Endodermal cell (in vitro differentiated cells): ENCODE measurements at places on chromosomes 4 and X.

DNA sequence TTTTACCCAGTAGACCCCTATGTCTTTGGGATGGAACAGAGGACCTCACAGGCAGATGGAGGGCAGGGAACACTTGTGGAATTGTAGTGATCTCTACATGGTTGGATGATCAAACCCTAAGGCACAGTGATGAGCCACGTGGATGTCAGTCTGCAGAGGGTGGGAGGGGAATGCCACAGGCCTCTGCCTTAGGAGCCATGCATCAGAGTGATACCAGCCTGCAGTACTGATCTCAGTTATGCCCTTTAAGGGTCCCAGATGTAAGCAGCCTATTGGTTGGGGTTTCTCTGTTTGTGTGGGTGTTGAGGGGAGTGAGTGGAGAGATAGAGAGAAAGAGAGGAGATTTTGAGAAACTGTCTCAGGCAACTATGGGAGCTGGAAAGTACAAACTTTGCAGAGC lies 39.9 kb upstream of the XAGE1B start:
- no peak for DNase-seq

- DNase-seq = peak; percentile 52
These were observed 71.8 kb downstream of the SUPT20HL2 start for GRCh38 chrX:24241822-24242648.

DNA sequence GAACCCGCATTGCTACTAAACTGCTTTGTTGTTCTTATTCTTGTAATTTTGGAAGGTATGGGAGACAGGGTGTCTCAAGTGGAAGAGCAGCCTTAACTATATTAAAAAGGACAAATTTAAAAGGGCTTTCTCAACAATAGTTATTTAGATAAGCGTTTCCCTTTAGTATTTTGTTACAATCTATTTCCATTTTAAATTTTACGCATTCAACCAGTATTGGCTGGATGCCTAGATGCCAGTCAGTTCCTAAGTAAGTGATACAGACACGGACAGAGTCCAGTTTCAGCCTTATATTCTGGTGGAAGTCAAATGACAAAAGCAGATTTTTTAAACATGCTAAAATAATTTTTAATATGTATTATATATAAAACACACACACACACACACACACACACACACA lies 28.3 kb downstream of the FAT1 start:
- DNase-seq = no peak

DNA sequence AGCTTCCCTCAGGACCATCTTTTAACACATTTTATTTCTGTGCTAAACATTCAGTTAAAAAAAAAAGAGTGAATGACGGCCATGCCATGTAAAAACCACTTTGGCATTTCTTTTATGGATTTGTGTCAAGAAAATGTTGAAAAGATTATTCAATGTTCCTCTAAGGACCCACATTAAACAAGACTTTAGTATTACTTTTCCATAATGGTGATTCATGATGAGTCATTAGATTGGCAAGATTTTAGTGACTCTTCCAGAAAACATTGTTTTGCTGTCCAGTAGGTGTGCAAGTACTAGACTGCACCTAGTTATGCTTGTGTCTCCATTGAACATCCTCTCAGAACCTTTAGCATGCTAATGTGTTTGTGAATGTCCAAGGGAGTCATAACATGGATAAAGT lies 748.6 kb downstream of the STPG2 start:
- DNase-seq = no peak

GRCh38 chr4:64940698-64941097 lies 531.4 kb upstream of the TECRL start:
- no peak for DNase-seq

- peak; percentile 92 for DNase-seq
These were observed 421.7 kb upstream of the HTR2C start for GRCh38 chrX:114162068-114162735.

- DNase-seq = peak; percentile 87
These were observed 367.4 kb downstream of the UNC5C start for GRCh38 chr4:95181243-95181995.

DNA sequence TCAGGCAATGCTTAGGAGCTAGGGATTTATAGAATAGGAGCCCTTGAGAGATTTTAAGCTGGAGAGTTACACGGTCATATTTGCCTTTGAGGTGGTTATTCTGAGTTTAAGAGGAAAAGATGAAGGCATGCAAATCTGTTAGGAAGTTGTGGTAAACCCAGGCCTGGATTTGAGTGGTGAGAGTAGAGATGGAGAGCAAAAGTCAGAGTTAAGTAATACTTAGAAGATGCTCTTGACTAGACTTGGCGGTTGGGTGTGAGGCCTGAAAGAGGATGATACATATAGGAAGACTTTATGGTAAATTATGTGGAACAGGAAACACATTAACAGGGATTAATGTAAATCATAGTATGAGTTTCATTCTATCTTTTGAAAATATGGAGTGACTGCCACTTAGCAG lies 136.0 kb upstream of the ARX start:
- no peak for DNase-seq

GRCh38 chr4:167210166-167210565 lies 24.1 kb downstream of the SPOCK3 start:
- DNase-seq = no peak

GRCh38 chr4:34636623-34637022 lies 1607.7 kb downstream of the ARAP2 start:
- no peak for DNase-seq

GRCh38 chr4:56028165-56028564 lies 79.4 kb downstream of the CEP135 start:
- DNase-seq = no peak

DNA sequence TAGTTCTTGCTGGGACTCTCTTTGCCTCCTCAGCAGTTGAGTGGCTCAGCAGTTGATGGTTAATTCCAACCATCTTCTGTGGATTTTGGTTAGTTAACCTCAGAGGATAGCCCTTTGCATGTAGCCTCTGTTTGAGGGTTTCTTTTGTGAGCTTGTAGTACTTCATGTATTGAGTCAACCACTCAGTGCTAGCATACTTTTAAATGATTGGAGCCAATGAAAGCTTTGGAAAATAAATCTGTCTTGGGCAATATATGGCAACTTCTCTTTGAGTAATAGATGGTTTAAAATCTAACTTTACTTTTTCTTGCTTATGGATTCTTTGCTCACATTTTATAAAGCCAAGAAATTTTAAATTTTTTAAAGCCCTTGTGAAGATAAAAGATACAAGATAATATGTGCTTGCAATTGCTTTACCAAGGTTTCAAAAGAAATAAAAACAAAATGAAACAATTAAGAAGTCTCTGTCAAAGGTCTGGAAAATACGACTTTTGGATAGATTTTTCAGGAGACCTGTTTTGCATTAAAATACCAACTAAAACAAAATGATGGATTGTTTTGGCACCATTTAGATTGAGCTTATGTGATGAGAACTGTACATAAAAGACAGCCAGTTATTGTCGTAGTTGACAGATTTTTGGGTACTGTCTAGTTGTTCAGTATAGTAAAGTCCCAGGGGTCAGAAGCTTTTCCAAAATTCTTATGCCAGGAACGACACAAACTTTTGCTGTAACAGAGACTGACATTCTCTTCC lies 181.9 kb downstream of the SPRY1 start:
- no peak for DNase-seq

GRCh38 chrX:17072301-17072700 lies 125.8 kb downstream of the REPS2 start:
- no peak for DNase-seq

- DNase-seq = no peak
These were observed 83.1 kb upstream of the FAT4 start for GRCh38 chr4:125231661-125232060.

DNA sequence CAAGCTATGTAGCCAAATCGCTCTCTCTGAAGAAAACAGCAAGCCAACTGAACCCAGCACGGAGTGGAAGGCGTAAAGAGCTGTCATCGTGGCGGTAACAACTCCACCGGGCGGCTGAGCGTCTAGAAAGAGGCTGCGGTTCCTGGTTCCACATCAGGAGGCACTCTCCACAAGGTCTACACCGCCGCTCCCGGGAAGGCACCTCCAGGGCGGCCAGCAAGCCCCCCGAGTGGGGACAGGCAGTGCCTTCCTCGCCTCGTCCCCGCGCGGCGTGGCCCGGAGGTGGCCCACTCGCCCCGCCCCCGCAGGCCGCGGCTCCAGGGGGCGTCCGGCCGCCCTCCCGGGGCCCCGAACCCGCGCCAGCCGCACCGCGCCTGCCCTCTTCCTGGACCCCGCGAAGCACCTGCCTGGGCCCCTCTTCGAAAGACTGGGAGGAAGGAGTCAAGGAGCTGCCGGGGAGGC lies 755 bp downstream of the KLHL8 start:
- peak; percentile 77 for DNase-seq

DNA sequence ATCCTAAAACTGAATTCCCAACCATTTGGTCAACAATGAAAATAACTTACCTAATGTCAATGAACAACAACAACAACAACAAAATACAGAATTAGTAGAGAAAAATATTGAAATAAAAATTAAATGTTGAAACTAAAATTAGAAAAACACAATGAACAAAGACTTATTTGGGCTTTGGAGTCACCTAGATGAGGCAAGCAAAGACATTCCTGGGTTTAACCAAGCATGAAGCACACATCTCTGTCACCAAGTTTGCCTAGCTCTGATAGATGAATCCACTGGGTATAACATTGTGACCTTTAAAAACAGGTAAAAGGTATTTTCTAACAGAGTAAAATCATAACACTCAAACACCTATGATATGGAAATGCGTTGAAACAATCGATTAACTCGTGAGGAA lies 13.2 kb upstream of the SYTL5 start:
- no peak for DNase-seq

- peak; percentile 94 for DNase-seq
These were observed 973 bp downstream of the ADAMTS3 start for GRCh38 chr4:72567821-72568675.

GRCh38 chr4:18803781-18804180 lies 782.2 kb upstream of the LCORL start:
- DNase-seq = no peak

DNA sequence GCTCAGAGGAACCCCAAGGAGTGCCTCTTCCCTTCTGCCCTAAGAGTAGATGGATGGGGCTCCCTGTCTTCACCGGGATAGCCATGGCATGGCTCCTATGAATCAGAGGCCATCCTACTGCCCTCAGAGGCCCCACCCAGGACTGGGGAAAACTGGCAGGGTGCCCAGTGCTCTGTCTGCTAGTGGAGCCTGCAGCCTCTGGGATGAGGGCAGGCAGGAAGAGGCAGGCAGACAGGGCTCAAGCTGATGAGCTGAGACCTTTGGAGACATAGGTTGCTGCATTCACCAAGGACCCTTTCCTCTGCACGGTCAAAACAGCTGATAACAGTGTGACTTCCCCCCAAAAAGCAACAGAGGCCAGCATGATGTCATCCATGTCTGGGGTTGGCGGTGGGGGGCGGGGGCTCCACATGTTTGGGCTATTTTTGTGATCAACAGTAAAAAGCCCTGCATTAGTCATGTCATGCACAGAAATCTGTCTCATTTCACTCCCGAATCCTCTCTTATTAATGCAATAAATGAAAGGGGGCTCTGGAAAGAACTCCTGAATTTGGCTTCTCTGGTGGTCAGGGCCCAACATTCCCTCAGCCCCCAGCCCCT lies 207.6 kb upstream of the MAMLD1 start:
- DNase-seq = peak; percentile 13

- no peak for DNase-seq
These were observed 18.2 kb downstream of the UGT2B11 start for GRCh38 chr4:69196209-69196965.

GRCh38 chr4:41380511-41381157 lies 123.9 kb downstream of the UCHL1 start:
- no peak for DNase-seq

- DNase-seq = no peak
These were observed 4.8 kb downstream of the SH3BP2 start for GRCh38 chr4:2797545-2798305.

GRCh38 chr4:185810746-185811508 lies 1.1 kb downstream of the SORBS2 start:
- peak; percentile 77 for DNase-seq

DNA sequence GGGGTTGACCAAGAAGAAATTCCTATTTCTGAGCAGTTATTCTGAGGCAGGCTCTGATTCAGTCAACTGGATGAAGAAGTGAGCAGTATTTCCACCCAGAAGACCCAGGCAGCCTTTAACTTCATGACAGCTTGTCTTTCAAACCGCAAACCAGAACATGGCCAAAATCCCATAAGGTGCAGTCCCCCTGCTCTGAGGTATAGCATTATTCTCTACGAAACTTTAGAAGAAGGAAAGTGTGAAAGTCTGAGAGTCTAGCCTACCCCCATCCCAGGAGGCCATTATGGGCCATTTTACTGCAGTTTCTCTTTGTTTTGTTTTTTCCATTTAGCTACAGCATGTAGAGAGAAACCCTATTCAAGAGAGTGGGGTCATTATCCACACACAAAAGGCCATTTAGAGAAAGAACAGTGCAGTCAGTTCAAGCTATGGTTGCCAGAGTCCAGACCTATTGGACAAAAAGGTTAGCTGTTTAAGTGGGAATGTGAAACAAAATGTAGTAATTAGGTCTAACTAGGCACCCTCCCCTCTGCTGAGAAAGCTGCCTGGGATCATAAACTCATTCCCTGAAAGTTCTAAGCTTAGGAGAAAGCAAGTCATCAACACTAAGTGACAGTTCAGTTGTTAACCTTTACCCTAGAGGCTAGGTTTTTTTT lies 52.1 kb upstream of the RASGEF1B start:
- DNase-seq = no peak

- no peak for DNase-seq
These were observed 137.6 kb downstream of the TENM3 start for GRCh38 chr4:182380771-182381181.
